AG04449 (cell line): ENCODE measurements at places on chromosomes 4 and X.

DNA sequence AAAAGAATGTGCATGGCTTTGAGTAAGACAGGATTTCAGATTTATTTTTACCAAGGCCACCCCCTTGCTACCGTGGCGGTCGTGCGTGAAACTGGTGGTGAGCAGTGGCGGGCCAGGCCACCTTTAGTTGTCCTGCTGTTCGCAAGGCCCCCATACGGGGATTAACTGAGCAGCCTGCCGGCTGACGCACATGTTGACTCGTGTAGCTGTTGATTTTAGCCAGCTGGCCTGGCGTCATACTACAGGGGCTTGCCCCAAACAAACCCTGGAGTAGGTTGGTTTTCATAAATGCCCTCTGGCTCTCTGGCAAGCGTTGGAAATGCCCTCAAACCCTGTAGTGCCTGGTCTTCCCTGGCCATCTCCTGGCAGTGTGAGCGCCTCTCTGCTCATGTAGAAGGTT is 28.4 kb downstream of the WFS1 start:
- no peak for DNase-seq

DNA sequence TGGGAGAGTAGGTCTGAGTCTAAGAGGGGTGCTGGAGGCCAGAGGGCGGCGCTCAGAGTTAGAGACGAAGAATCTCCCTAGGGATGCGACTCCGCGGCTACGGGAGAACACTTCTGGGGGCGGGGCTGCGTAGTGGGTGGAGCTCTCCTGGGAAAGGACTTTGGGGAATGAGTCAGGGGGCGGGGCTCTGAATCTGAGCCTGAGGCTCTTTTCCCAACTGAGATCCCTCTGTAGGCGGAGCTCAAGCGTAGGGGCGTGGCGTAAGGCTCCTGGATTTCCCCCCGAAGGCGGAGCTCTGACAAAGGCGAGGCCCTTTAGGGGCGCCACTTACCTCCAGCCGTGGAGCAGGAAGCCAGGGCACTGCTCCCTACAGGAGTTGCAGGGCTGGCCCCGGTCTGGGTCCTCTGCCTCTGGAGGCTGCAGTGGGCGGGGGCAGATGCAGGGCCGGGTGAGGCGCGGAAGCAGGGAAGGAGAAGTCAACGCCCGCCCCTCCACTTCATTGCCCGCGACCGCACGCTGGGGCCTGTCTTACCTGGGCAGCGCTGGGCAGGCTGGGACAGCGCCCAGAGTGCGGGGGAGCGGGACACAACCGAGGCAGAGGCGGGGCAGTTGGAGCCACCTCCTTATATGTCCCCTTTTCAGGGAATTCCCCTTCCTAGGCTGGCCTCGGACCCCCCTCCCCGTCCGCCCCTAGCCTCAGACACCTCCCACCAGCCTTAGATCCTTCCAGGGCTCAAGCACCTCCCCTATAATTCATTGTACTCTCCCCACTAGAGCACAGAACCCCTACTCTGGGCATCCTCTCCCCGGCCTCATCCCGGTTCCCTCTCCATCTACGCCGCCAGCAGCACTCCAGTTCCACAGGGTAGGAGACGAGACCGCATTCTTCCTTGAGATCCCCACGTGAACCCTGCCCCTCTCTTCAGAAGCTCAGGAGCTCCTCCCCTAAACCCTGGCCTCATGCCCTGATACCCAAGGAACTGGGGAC is 1.6 kb downstream of the PRICKLE3 start:
- DNase-seq: no peak

DNA sequence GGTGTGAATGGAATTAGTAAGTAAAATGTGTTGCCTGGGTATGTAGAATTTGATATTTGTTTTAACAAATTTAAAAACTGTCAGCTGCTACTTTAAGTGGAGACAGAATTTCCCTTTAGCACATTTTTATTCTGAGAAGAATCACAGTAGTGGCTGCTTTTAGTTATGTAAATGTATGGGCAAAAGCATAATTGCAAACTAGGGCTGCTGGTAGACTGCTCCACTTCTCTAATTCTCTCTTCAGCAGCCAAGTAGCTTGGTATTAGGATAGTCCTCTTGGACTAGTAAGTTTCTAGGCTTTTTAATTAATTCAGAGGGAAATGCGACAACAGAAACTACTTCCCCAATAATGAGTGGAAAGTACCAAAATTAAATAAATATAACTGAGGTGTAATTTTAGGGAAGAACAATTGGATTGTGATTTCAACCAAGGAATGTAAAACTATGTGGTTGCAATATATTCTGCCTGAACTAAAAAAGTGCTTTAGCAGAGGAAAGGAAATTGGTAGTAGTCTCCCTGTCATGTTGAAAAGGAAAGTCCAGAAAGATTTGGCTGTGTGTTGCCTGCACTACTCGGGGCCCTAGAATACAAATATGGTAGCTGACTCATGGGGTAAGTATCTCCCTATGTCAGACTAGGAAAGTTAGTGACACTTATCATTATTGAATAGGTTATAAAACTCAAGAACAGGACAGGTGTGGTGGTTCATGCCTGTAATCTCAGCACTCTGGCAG is 9.2 kb upstream of the EIF4E start:
- DNase-seq: no peak

DNA sequence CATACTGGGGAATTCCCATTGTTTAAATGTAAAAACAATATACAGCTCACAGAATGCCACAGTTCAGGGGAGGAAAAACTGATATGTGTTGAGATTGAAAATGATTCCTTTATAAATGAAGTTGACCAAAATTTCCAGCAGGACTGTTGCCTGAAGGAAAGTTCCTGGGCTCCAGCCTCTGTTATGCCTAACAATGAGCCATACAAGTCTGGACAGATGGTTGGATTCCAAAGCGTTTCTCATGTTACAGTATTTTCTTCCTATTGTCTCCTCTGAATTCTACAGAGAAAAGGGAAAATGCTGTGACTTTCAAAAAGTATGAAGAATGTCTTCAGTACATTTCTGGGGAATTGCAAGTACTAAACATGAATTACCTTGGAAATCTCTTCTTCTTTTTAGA is 73.3 kb downstream of the ALPK1 start:
- no peak for DNase-seq

GRCh38 chrX:7179446-7179845 is 31.5 kb upstream of the PUDP start:
- no peak for DNase-seq

DNA sequence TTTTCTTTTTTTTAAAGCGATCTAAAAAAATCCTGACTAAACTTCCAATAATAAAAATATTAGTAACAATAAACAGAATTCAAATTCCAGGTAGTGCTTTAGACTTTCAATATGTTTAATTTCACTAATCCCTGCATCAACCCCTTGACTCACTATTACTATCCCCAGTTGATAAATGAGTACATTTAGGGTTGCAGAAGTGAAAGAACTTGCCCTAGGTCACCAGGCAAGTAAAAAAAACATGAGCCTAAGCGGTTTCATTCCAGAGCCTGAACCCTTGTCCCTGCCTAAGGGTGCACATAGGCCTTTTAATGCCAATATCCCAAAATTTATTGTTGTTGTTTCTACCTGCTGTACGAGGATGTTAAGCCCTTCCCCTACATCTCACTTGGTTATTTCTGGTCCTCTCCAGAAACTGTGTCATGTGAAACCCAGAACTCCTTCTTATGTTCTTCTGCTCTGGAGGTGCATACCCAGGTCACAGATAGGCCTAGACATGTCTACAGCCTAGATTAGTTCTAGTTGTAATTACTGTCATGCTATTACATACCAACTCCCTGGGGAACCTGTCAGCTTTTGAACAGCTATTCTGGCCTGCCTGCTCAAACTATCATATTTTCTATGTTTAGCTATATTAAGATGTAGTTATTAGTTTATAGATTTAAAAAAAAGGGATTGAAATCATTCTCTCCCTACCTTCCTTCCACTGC is 244.5 kb upstream of the PITX2 start:
- DNase-seq: no peak

DNA sequence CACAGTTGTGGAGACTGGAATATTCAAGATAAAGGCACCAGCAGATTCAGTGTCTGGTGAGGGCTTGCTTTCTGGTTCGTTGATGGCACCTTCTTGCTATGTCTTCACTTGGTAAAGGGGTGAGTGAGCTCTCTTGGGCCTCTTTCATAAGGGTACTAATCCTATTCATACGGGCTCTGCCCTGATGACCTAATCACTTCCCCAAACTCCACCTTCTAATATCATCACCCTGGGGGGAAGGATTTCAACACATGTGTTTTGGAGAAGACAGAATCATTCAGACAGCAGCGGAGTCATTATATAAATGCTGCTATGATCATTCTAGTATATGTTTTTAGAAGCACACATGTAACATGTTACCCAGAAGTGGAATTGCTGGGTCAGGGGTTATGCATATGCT is 295.3 kb upstream of the CTSO start:
- DNase-seq: no peak

GRCh38 chrX:54715621-54716020 is 82.4 kb downstream of the ITIH6 start:
- no peak for DNase-seq

DNA sequence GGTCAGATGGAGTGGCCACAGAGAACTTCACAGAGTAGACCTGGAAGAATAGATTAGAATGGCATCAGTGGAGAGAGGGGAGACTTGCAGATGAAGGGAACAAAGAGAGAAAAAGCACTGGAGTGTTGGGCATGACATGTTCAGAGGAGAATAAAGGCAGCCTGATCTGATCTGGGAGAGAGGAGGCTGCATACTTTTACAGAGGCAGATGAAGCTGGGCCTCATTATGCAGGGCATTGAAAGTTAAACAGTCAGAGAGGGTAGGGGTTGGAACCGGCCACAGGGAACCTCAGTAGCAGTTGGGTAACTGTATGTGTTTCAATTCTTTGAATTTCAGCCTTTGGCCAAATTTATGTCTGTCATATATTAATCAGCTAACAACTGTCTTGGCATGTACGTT is 61.2 kb downstream of the SH3BGRL start:
- no peak for DNase-seq

DNA sequence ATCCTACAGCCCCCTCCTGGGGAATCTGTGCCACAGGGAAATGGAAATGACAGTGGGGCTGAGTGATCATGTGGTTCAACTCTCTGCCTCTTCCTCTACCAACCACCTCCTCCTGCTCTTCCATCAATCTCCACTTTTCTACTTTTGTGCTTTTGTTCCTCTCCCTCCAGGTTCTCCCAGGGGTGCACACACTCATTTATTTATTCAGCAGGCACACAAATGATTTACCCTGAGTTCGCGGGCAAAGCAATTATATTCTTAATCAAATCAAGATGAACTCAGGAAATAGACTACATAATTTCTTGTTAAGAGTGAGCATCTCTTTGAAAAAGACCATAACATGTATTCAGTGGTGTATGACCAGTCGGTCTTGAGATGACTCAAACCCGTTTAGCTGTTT is 69.2 kb downstream of the VCX3A start:
- DNase-seq: no peak

DNA sequence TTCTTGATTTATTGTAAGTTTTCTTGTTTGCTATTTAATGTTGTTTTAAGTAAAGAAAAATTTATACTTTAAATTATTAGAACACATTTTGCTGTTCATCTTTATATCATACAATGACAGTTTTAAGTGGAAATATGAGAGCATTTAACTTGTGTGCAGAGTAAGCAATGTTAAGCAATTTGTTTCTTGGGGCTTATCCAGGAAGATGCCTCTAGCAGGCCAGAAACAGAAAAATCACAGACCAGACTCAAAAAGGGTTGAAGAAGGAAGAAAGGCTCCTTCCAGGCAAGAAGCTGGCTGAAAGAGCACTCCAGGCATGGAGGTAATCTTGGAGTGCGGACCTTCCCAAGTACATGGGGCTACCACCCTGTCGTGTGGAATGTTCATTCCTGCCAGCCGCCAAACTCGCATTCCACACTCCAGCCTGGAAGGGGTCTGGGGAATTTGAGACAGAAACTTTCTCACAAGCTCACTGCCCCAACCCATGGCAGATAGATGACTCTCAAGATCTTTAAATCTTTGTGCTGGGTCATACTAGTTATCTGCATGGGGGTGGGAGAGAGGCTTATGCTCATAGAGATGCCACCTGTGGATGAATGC is 1521.3 kb upstream of the AGA start:
- DNase-seq: no peak

DNA sequence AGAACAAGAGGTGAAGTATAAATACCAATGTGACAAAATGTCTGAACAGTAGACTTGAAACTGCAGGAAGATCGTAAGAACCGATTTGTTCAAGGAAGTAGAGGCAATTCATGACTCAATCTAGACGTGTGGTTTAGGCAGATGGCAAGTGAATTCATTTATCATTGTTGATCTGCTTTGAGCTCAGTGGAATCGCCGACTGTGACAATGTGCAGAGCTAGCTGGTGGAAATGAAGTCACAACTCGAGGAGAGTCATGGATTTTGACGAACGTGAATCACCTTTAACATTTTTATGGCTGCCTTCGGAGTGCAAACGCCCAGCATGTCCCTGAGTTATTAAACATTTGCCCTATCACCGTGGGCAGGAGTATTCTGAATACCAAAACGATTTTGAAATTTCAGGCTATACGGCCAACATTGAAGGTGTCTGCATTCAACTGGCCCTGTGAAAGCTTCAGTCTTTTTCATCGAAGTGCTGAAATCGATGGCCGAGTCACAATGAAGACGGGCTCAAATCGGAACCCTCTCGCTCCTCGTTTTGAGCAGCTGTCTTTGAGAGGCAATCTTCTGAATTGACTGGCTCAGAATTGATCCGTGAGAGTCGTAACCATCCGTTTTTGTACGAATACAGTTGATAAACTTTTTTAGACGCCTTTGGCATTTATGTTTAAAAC is 689 bp upstream of the OGT start:
- no peak for DNase-seq

- DNase-seq: no peak
These were observed 18.2 kb downstream of the NAAA start for GRCh38 chr4:75922588-75922987.

DNA sequence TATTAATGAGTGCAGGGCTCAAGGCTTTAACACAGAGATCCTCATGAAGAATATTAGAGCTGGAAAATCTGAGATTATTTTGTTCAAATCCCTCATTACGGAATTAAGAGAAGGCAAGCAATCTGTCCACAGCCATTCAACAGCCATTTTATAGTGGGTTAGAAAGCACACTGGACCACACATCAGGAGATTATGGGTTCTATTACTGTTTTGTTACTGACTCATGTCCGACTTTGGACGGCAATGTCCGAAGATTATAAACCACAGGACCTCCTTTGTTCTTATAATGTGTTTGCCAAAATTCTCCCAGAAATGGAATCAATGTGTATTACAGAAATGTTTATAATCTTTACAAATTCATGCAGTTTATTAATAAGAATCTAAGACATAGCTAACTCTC is 8.1 kb downstream of the LAMTOR3 start:
- no peak for DNase-seq

DNA sequence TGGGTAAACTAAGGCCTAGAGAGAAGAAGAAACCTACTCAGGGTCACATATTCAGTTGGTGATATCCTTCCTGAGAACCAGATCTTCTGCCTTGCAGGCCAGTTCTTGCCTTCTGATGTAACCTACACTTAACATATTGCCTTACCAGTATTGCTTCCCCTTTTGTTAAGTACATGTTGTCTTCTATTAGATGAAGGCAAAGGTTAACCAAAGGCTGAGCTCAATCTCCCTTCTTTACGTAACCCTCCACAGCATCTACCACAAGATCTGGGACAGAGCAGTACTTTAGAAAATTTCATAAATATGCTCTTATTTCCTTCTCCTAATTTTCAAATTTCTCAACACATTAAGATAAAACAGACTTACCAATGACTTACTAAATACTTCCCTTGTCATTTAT is 474.4 kb downstream of the SH2D1A start:
- no peak for DNase-seq

GRCh38 chr4:94352996-94353395 is 10.4 kb upstream of the HPGDS start:
- no peak for DNase-seq

GRCh38 chr4:67632492-67632891 is 68.5 kb downstream of the UBA6 start:
- DNase-seq: no peak

- DNase-seq: no peak
These were observed 14.9 kb downstream of the IGFBP7 start for GRCh38 chr4:57095245-57095644.
